ENCODE measurements at places on chromosomes 6 and 20.

DNA sequence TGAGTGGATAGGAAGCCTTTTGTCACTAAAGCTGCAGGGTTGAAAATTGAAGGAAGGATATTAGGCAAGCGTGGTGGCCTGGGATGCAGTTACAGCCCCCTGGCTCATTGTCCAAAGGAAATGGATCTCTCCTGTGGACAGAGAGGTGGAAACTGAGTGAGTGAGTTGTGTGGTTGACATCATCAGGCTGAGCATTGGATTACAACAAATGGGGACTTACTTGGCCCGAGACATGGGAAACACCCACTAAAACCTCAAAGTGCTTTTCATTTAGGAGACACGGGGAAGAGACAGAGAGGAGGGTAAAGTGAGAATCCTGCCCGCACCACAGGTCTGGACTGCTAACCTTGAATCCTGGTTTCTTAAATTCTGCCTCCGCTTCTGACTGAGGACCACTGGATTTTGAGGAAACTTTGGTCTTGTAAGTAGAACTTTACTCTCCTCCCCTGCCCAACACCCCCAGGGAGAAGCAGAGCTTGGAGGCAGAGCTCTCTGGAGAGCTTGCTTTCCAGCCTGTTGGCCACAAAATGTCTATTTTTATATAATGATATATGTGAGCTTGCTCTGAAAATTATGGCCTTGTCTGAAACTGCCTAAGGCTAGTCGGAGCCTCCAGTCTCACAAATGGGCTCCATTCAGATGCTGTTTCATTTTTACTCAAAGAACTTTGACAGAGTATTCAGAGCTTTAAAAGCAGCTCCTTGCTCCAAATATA, at the start of gene PKIG:
Gene PKIG (plus strand): TSS at position 269 of the 715 bp plus-strand sequence. CDS start 31,978 bp downstream, outside the sequence.
- DNase-seq = no peak

DNA sequence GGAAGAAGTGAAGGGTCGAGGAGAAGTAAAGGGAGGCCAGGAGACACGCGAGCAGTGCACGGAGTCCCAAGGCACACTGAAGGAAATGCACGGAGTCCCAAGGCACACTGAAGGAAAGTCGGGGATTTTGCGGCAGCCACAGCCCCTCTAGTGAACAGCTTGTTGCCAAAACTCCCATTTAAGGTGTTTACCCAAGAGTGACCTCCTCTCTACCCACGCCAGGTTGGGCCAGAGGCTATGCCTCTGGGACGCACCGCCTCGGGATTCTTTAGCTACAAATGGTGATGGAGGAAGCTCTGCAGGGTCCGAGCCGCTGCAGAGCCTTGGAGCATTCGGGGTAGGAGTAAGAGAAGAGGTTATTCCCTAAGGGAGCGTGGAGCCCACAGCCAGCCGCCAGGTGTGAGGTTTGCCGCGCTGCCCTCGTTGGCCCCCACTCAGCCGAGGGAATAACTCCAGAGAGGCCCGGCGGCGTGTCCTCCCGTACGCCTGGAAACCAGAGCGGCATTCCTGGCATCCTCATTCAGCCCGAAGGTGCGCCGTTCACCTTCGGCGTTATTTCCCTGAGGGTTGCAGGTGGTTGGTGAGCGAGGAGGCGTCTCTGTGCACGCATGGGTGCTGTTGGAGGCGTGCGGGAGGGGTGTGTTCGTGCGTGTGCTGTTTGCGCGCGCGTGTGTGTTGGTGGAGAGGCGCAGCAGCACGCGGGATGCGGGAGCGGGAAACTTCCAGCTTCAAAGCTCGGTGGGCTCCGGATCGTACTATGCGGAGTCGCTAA, 3.4 kb upstream of the MAFB start:
- DNase-seq = no peak

- DNase-seq = no peak
Measured at GRCh38 chr6:170143401-170144150, 147.3 kb downstream of the DLL1 start.

DNA sequence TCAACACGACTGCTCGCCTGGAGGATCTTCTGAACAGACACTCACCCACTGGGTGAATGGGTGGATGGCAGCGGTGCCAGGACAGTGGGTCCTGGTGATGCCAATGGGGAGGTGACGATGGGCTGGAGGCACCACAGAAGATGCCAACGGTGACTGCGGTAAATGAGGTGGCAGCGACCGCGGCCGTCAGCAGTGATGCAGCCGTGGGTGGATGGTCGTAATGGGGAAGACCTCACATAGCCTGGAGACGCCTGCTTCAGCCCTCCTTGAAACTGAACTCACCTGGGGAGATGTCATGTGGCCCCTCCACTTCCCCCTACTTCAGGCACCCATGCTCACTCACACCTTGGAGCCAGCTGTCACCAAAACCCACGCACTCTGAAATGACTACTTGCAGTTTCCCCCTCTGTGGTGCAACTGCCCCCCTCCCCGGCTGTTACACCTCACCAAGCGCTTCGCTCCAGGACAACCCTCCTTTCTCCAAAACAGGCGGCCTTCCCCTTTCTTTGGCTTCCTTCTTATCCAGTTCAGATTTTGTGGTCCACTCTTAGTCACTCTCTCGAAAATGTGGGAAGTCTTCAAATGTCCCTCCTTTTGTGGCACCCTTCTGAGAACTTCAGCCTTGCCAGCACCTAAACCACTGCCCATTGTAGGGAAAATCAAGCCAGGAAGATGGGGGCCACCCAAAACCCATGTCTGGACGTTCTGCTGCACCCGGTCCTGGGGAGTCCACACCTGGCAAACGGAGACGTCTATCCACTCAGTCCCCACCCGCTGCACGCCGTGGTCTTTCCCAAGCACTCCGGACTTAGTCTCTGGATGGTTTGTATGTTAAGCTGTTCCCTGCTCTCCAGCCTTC, 10.4 kb upstream of the ABHD16B start:
- DNase-seq = no peak

DNA sequence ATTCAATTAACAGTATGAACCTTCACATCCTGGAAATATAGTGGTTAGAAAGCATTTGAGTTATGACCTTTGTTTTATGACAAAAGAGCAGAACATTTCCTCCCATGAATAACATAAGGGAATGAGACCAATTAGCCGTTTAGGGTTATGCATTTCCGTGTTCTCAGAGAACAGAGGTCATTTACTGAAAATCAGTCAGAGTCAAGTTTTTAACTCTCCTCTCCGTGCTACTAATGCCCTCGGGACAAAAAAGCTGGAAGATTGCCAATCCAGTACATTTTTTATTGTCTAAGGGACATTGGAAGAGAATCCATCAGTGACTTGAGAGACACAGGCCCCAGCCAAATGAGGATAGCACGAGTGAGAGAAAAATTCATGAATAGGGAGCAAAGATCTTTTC, 632.7 kb downstream of the RFPL4B start:
- DNase-seq = no peak

DNA sequence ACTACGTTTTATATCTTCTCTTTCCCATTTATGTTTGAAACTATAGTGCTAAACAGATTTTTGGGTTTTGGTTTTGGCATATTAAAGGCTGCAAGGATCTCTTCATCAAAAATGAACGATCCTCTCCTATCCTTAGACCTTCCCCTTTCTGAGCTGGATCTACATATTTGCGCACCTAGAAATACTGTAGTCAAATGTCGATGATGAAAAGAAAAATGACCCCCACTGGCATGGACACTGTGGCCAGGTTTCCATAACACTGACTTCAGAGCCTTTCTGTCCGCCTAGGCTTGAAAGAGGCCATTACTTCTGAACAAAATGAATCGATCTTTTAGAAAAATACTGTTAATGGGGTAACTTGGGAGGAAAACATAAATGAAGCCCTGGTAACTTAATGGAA, 5.8 kb downstream of the FLRT3 start:
- no peak for DNase-seq

- DNase-seq = no peak
Measured at GRCh38 chr20:61045876-61046585, 206.0 kb upstream of the CDH4 start.

All from esophagus squamous epithelium (tissue), 5 donors.